HFFc6 (cell line): ENCODE measurements at places on chromosomes 1 and 21.

DNA sequence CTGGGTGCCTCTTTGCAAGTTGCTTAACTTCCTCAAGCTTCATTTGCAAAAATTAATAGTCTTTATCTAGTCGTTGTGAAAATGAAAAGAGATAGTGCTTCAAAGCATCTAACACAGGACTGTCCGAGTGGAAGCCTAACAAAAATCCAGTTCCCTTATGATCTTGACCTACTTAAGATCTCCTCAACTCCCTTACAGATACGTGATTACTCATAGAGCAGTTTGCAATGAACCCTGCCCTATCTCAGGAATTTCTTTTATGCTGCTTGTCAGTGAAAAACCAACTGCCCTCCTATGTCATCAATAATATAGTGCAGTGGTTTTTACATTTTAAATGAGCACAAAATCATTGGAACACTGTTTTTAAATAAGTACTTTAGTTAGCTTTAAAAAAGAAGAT lies 314.3 kb downstream of the BACH1 start:
- DNase-seq, result no peak

DNA sequence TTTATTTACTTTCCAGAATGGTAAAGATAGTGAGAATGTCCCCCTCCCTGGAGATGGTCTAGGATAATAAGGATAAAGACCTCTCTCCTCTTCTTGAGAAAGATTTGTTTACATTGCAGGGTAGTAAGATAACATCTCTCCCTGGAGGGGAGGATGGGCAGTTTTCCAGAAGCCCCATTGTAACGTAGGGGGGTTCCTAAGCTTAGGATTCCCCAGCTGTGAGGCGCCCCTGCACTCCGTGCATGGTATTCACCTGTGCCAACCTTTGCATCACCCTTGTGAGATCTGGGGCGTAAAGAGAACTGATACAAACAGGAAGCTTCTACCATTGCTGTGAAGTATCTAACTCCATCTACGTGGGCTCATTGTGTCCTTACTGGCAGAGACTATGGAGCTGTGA lies 148.7 kb upstream of the DNAH14 start:
- DNase-seq, result no peak

DNA sequence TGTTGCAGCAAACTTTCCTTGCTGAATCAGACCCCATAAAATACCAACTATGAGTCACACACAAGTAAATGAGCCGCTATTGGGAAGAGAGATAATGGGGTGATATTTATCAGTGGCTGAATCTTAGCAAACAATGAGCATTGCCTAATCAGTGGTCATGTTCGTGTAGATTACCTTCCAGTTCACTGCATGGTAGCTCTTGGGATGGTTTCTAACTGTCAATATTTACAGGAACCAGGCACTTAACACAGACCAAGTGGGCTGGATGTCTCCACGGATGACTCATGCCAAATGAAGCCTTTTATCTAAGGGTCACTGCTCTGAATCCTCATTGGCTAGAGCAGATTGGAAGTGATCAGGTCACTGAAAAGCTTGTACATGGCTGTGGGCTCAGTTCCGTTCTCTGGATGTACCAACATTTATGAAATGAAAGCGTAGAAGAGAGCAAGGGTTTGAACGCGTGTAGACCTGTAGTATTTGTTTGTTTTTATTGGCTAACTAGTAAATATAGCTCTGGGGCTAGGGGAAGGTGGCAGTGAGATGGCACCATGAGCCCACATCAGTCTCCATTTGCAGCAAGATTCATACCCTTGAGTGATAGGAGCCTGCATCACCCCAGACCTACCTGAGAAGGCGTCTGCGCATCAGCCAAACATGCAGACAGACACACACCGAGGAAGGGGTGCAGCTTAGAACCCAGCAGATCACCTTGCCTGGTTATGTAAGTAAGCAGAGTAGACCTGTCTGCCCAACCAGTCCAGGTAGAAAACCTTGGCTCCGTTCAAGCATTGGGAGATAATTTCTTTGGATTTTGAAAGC lies 153.3 kb downstream of the TOMM20 start:
- DNase-seq, result peak; percentile 99

DNA sequence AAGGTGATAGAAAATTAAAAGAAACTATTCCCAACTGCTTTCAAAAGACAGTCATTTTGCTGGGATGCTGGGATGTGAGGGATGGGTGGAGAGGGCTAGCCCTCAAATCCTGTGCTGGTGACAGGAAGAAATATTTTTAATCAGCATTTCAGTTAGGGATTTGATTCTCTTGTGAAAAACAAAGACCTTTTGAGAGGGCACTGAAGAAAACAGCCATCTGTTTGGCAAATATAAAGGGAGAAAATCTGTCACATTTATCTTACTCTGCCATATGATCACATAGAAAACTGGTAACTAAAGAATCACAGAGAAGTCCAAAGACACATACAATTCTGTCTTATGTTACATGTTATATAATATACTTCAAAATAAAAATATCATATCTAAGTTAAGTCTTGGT lies 12.3 kb downstream of the STXBP3 start:
- no peak for DNase-seq

DNA sequence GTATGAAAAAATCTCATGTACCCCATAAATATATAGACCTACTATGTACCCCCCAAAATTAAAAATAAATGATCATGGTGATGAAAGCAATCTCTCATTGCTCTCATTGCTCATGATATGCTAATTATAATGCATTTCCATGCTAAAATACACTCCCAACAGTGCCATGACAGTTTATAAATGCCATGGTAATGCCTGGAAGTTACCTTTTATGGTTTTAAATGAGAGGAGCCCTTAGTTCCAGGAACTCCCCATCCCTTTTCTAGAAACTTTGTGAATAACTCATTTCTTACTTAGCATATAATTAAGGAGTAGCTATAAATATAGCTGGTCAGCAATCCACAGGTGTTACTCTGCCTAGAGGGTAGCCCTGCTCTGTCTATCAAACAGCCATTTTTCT lies 166.1 kb upstream of the RGS18 start:
- no peak for DNase-seq

GRCh38 chr1:42737986-42738677 lies 1.9 kb downstream of the CLDN19 start:
- DNase-seq, result no peak

GRCh38 chr1:59128239-59128736 lies 168.6 kb upstream of the FGGY start:
- peak; percentile 79 for DNase-seq

- DNase-seq, result no peak
Measured at GRCh38 chr21:25995278-25995677, 175.3 kb downstream of the APP start.

DNA sequence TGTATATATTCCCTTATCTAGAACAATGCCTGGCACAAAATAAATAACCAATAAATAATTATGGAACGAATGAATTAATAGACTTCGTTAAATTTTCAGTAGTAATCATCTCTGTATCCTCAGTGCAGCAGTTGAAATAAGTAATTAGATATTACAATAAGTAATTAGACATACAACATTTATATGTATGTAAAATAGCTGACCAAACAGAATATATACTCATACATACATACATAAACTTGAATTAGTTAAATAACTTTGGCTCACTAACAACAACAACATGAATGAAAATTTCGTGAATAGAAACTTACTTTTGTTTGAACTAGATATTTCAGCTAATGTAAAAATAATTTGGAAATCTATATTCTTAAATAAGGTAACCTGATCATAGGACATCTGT lies 14.6 kb upstream of the PTBP2 start:
- no peak for DNase-seq

- DNase-seq, result no peak
Measured at GRCh38 chr1:31718327-31718897, 14.6 kb upstream of the COL16A1 start.

- no peak for DNase-seq
Measured at GRCh38 chr21:17416139-17416538, 96.7 kb upstream of the CXADR start.

- no peak for DNase-seq
Measured at GRCh38 chr21:29870814-29871213, 69.0 kb downstream of the GRIK1 start.

DNA sequence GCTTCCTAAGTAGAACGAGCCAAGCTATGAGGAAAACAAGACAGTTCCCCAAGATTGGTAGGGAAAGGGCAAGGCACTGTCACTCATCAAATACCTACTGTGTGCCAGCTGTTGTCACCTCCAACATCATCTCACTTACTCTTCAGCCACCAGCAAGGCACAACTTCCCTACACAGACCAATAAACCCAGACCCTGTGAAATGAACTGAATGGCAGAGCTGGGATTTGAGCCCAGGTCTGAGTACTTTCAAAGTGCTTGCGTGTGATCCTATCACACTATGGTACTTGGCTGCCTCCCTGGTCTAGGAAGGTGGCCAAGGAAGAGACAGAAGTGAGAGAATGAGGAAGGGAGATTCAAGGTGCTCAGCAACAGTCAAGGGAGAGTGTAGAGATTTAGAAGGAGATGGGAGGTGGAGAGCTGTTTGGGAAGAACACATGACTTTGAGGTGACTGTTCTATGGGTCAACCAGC lies 16.7 kb upstream of the TRIM63 start:
- no peak for DNase-seq

GRCh38 chr1:40435876-40436275 lies 14.4 kb upstream of the ZFP69B start:
- DNase-seq, result no peak

DNA sequence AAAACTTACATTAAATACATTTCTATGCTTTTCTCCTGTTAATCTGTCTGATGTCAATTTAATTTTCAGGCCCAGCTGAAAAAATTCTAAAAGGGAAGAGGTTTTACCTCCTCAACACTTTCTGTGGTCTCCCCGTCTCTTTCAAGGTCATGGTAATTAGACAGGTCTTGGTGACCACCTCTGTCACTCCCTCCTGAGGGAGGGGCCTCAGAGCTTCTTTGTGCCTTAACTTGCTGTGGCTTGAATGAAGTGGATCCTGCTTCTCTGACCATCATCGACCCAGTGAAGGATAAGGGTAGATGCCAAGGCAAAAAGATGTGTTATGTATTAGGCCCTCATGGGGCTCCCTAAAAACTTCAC lies 40.8 kb upstream of the OSBPL9 start:
- no peak for DNase-seq

DNA sequence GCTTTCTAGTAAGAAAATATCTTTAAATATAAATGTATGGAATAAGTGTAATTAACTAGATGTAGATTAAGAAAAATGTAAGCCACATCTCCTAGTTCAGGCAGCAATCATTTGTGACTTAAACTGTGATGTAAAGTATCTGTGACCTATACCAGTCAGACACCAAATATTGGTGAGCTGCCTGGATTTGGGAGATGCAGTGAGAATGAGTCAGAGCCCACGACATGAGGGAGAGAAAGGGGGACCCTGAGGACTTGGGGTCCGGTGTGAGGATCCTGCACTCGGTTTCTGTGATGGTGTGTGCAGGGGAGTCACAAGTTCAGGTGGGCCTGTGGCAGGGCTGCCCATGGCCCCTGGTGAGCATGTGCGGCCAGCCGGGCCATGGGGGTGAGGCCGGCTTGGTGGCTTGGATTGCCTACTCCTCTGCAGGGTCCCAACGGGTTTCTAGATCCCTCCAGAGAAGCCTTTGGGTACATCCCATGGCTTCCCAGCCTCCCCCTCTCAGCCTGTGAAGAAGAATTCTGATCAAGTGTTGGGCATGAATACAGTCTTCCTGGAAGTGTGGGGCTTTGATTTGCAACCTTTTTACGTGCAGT lies 19.0 kb upstream of the ABCG1 start:
- no peak for DNase-seq

DNA sequence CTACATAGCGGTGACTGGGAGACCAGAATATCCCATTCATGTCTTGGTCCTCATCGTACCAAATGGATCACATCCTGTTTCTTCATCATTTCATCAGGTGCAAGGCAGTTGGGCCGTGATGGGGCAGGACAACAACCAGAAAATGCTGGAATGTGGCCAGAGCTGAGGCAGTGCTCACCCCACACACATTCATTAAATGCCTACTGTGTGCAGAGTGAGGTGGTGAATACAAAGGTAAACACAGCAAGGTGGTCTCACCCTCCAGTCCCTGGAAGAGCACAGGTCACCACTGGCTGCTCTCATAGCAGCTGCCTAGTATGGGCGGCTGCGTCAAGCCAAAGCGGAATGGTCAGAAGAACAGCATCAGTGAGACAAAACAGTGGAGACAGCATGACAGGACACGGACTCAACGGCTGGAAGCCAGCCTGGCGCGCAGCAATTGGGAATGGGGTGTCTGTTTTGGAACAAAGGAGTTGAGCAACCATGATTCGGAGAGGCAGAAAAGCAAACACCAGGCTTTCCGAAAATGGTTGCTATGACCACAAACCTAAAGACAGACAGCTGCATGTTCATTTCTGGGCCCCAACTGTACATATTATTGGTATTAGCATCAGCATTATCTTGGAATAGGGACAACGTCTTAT lies 5.6 kb upstream of the ADAMTSL4 start:
- no peak for DNase-seq

GRCh38 chr1:119358636-119359035 lies 9.9 kb upstream of the HAO2 start:
- DNase-seq, result no peak

DNA sequence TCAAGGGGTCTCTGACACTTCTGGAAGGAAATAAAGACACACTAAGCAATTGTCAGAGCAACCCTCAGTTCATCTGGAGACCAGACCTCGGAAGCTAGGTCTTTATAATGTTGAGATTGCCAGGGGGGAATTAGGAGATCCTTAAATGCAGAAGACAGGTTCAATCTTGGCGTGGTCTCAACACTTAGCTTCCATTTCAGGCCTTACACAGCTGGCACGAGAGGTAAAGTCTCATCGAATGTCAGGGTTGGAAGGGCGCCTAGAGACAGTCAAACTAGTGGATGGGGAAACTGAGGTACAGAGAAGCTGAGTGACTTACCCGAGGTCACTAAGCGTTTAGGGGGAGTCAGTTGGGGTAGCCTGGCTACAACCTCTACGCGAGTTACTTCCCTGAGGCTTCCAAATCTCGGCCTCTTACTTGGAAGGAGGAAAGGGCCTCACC lies 562 bp upstream of the EPB41 start:
- no peak for DNase-seq

- DNase-seq, result no peak
Measured at GRCh38 chr1:20290624-20291597, at the start of gene VWA5B1. Gene VWA5B1, plus strand, starts transcription at chr1:20290875. Its CDS starts 19,727 bp downstream, at chr1:20310602.

GRCh38 chr1:225460737-225461532 lies 33.1 kb upstream of the LBR start:
- no peak for DNase-seq

DNA sequence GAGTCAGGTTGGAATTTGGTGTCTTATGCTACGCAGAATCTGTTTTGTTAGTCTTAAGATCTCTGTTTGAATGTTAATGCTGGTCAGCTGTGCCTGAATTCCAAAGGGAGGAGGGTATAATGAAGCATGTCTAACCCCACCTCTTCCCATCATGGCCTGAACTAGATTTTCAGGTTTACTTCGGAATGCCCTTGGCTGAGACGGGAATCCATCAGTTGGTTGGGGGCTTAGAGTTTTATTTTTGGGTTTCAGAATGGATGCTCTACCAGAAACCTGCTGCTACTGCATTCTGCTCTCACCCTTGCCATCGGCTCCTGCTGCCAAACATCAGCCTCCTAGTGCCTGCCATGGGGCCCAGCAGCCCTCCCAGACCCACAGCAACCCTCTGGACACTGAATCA lies 24.1 kb upstream of the ETV3 start:
- peak; percentile 7 for DNase-seq
